Fibroblast of pulmonary artery (primary cell): ENCODE measurements at places on chromosomes 4 and X.

- peak; percentile 48 for DNase-seq
Observed at GRCh38 chr4:155569960-155570515, 96.6 kb upstream of the GUCY1A1 start.

DNA sequence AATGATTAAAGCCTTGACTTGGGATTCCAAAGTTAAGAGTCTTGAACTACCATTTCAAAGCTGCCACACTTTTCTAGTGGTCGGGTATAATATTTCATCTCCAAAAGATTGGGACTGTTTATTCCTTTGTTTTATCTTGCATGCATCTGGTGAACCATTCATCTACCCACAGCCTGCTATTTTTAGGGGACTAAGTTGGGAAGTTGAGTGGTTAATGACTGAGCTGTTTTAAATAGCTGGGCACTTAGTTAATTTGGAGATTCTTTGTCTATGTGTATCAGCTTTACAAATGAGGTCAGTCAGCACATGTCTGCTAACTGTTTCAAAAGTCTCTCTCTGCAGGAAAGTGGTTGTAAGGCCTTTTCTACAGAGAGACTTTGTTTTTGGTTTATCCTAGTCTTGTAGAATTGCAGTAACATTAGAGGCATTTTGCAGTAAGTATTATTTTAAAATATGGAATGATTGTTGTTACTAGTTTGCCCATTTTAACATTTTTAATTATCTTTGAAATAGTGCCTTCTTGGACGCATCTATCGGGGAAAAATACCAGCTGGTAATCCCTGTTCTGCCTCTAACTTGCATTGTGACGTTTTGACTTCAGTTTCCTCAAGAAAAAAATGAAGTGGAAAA, 8.2 kb downstream of the BMP2K start:
- DNase-seq, result peak; percentile 40

- no peak for DNase-seq
Observed at GRCh38 chr4:98466868-98467599, 191.4 kb downstream of the TSPAN5 start.

DNA sequence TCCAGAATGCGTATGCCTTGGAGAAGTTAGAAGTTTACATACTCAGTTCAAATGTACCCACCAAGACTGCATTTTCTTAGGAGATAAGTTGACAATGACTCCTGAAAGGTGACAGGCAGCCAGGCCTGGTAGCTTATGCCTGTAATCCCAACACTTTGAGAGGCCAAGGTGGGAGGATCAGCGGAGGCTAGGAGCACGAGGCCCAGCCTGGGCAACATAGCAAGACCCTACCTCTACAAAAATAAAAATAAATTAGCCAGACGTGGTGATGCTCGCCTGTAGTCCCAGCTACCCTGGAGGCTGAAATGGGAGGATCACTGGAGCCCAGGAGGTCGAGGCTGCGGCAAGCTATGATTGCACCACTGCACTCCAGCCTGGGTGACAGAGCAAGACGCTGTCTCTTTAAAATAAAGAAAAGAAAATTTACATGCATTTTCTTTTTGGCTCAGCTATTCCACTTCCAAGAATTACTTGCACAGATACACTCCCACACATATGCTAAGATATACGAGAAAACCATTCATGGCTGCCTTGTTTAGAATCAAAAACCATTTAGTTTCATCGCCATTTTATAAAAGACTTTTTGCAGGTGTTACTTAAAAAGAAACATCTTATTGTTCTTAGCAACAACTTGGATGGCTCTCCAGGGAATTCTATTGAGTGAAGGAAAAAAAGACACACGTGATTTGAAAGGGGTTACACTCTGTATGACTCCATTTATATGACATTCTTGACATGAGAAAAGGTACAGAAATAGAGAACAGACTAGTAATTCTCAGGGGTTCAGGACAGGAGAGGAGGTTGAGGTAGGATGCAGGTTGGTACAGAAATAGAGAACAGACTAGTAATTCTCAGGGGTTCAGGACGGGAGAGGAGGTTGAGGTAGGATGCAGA, 66.3 kb downstream of the DHRSX start:
- DNase-seq, result no peak

DNA sequence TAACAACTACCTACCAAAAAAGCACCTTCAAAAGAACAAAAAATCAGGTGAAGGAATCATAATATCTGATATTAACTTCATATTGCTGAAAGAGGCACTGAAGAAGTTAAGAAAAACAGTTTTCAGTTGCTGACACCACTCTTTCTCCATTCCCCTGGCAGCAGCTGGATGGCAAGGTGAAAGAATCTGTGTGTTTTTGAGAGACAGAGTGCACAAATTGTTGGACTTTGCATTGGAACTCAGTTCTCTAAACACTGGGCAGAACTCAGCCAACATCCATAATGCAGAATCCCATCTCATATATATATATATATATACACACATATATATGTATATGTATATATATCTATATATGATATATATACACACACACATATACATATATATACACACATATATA, 408.3 kb upstream of the MAGEC2 start:
- no peak for DNase-seq

GRCh38 chrX:42602136-42602535, 175.8 kb downstream of the PPP1R2C start:
- no peak for DNase-seq
